ENCODE measurements at places on chromosomes 12 and 14.

- no peak for DNase-seq
Observed at GRCh38 chr12:6734506-6735387, 10.9 kb downstream of the COPS7A start.

GRCh38 chr14:78838959-78839358, 668.8 kb downstream of the NRXN3 start:
- DNase-seq, result no peak

- no peak for DNase-seq
Observed at GRCh38 chr12:10301103-10301502, 6.6 kb upstream of the KLRD1 start.

DNA sequence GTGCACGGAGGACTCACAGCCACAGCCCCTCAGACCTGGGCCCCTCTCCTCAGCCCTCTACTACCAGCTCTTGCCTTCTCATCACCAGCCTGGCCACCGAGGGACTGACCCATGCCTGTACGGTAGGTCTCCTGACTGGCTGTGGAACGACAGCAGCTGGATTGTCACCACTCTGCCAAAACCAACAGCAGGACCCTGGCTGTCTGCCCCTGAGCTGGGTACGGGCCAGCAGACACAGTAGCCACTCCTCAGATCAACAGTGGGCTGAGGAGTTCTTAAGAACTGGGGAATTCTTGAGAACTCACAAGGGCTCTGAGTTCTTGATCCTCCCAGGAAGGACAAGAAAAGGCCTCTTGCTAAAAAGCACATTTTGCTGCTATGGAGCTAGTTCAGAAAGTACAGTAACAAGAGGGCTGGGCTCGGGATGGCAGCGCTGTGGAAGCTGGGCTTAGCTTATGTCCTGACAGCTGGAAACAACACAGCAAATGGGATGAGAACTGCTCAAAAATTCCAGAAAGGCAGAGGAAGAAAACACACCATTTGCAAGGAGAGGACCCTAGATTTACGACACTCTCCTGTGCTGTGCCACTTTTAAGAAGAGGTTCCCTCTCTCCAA, 176.4 kb downstream of the ANO2 start:
- DNase-seq, result no peak

GRCh38 chr14:44494137-44494536, 12.9 kb downstream of the FSCB start:
- DNase-seq, result no peak

DNA sequence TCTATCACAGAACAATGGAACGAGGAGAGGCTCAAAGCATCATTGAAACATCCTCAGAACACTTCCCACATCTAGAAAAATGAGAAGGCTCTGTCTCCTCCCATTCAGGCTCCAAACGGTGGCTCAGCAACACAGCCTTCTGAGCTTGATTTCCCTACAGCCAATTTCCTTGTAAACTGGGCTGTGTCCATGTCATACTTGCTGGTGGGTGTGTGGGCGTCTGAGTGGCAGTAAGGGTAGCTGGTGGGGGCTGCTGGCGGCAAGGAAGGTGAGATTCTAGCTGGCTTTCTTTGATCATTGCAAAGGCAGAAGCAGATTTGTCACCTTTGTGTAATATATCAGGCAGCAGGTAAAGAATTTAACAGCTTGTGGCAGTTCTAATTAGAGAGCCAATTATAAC, 163.7 kb downstream of the CALM1 start:
- no peak for DNase-seq

- DNase-seq, result no peak
Observed at GRCh38 chr12:132560364-132560613, 50.1 kb downstream of the LRCOL1 start.

GRCh38 chr12:109020796-109021380, at the start of gene SVOP:
Gene SVOP, minus strand, starts transcription at chr12:109021068. Its CDS starts 200 bp downstream, at chr12:109020868.
- DNase-seq, result no peak

DNA sequence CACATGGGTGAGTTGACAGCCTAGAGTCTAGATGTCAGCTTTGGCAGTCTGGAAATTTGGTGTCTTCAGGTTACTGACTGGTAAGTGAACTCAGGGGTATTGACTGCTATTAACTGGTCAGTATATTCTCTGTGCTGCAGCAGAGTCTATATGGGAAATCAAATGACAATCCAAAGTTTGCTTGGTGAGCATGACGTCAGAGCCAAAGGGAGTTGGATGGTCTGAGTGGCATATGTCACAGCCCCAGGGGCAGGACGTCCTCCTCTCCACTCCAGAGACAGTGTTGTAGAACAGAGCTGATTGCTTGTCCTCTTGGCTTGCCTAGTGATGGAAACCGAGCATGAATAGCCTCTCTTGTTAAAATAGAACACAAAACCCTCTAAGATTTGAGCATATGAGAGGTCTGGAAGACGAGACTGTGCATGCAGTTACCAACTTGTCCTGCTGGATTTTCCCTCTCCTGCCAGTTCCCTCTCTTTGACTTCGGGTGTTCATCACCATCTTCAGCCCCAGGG, 3.3 kb upstream of the TBC1D30 start:
- no peak for DNase-seq

DNA sequence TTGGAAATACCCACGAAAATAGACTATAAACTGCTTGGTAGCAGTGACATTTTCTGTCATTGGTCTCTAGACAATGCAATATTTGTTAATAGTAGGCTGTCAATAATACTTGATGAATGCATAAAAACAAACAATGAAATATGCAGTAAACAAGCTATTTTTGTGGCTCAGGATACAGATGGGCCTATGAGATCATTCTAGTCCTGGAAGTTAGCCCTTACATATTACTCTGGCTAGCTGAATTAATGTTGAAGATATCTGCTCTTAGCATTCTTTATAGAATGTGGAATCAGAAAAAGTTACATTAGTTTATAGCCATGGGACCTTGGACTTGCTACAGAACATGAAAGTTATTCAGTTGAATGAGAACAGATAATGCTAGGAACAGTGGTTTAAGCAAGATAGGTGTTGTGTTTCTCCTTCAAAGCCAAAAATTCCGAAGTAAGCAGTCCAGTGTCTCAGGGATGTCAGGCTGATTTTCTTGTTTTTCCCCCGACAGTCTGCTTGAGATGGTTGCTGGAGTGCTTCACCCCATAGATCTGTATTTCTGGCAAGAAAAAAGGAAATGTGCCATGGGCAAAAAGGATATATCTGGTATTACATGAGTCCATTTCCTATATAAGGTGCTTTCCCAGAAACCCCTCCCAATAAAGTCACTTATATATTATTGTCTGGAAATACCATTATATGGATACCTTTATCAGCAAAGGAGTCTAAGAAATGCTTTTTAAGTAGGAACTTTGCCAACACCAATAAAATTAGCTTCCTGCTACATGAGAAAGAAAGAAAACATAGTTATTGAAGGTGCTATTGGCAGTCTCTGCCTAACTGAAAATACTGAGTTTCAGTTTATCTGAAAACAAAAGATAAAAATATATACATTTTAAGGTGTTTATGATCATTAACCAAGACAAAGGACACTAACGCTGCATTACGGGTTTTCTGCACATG, 619.4 kb upstream of the ATP2B1 start:
- no peak for DNase-seq

GRCh38 chr12:7271893-7272514, 31.9 kb upstream of the ACSM4 start:
- DNase-seq, result no peak

- DNase-seq, result no peak
Observed at GRCh38 chr12:10130042-10130441, at the start of gene CLEC7A. Gene CLEC7A, minus strand, starts transcription at chr12:10130199. Its CDS starts 117 bp downstream, at chr12:10130082.

DNA sequence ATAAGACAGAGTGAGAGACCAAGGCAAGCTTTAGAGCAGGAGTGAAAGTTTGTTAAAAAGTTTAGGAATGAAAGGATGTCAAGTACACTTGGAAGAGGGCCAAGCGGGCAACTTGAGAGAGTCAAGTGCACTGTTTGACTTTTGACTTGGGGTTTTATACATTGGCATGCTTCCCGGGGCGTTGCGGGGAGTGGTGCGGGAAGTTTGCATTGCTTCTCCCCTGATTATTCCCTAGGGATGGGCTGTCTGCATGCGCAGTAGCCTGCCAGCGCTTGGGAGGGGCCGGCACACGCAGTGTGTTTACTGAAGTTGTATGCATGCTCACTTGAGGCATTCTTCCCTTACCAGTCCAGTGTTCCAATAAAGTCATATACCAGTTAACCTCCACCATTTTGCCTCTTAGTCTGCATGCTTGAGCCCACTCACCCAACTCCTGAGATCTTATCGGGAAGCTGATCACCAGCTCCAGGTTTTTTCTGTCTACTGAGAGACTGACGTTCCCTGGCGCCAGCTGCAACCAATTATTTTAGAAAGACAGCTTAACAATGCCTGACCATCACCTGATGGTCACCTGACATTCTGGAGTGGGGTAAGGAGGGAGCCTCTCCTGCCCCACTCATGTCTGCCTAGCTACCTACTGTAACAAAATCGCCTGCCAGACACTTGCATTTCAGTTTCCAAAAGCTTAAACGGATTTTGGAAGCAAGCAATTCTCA, 53.2 kb downstream of the DACT1 start:
- no peak for DNase-seq

All from activated gamma-delta T cell (primary cell).